ENCODE measurements at places on chromosomes 2 and 18. TPM values are rescaled to one million over a fixed set of nuclear protein-coding genes. Genes with fewer than 3 reads are reported as not detected.

NPAS2 gene
- 8.0 TPM for total RNA-seq

AMER3 gene
- total RNA-seq, result not detected

UGT1A10 gene
- total RNA-seq, result 0.08 TPM

TCF7L1 gene
- total RNA-seq, result 1.6 TPM

MYOM1 gene
- 48.4 TPM for total RNA-seq

PDE1A gene
- 5.2 TPM for total RNA-seq

VWC2L gene
- total RNA-seq, result not detected

CRYBA2 gene
- total RNA-seq, result not detected

ZSWIM2 gene
- not detected for total RNA-seq

LRRC30 gene
- not detected for total RNA-seq

CAPN14 gene
- total RNA-seq, result 0.05 TPM

ST8SIA3 gene
- total RNA-seq, result under 0.01 TPM

PDIA6 gene
- total RNA-seq, result 205 TPM

SH3BP4 gene
- 4.1 TPM for total RNA-seq

DSG4 gene
- total RNA-seq, result not detected

FAM110C gene
- 18.2 TPM for total RNA-seq

IKZF2 gene
- 3.9 TPM for total RNA-seq

ALLC gene
- 1.3 TPM for total RNA-seq

WNT6 gene
- total RNA-seq, result 0.08 TPM

CYRIA gene
- total RNA-seq, result 4.3 TPM

ELOA2 gene
- total RNA-seq, result not detected

APCDD1 gene
- 2.8 TPM for total RNA-seq

C2orf78 gene
- not detected for total RNA-seq

TPO gene
- total RNA-seq, result not detected

ODC1 gene
- 75.8 TPM for total RNA-seq

CRYGD gene
- not detected for total RNA-seq

TMEM169 gene
- 0.75 TPM for total RNA-seq

RAPGEF4 gene
- total RNA-seq, result 1.5 TPM

ELAC1 gene
- total RNA-seq, result 10.2 TPM

CNTNAP5 gene
- not detected for total RNA-seq

HJURP gene
- 32.9 TPM for total RNA-seq

KIAA2012 gene
- under 0.01 TPM for total RNA-seq

CPS1 gene
- 651 TPM for total RNA-seq

ASPRV1 gene
- 0.75 TPM for total RNA-seq

UGT1A3 gene
- total RNA-seq, result 18.2 TPM

VWA3B gene
- total RNA-seq, result not detected

MAL gene
- not detected for total RNA-seq

RAX gene
- total RNA-seq, result not detected

NAT8 gene
- total RNA-seq, result 10.7 TPM

SMIM21 gene
- total RNA-seq, result not detected

ANKRD62 gene
- under 0.01 TPM for total RNA-seq

NCKAP5 gene
- total RNA-seq, result 2.7 TPM

CTAGE1 gene
- total RNA-seq, result not detected

SP140L gene
- 21.5 TPM for total RNA-seq

CDH19 gene
- total RNA-seq, result 8.0 TPM

OSR1 gene
- 0.17 TPM for total RNA-seq

HRH4 gene
- 0.19 TPM for total RNA-seq

ENOSF1 gene
- 34.0 TPM for total RNA-seq

Measured in liver (tissue), 10 donors.